ENCODE measurements at places on chromosomes 5 and 9. TPM values are rescaled to one million over a fixed set of nuclear protein-coding genes. Genes with fewer than 3 reads are reported as not detected.

Gene SLC6A7
- total RNA-seq, result not detected

Gene TRPM6
- total RNA-seq, result 0.07 TPM

Gene PCSK5
- 13.5 TPM for total RNA-seq

Gene DDX4
- total RNA-seq, result 0.18 TPM

Gene CCNO
- total RNA-seq, result 0.20 TPM

Gene FBXL7
- total RNA-seq, result 68.8 TPM

Gene CER1
- total RNA-seq, result 1.0 TPM

Gene ST8SIA4
- 9.6 TPM for total RNA-seq

Gene FRRS1L
- total RNA-seq, result 14.4 TPM

Gene ARHGEF37
- 9.1 TPM for total RNA-seq

Gene RECK
- total RNA-seq, result 14.8 TPM

Gene RAB3C
- total RNA-seq, result 0.77 TPM

Gene ATOX1
- 92.6 TPM for total RNA-seq

Gene STK32A
- total RNA-seq, result 3.3 TPM

Gene FOXD4
- 0.35 TPM for total RNA-seq

Gene IFNK
- total RNA-seq, result not detected

Measured in mesothelial cell of epicardium (in vitro differentiated cells).